ENCODE measurements at places on chromosomes 5 and 9. TPM values are rescaled to one million over a fixed set of nuclear protein-coding genes. Genes with fewer than 3 reads are reported as not detected.

The GDA gene
- 12.3 TPM for total RNA-seq

The AFAP1L1 gene
- 11.6 TPM for total RNA-seq

DNA sequence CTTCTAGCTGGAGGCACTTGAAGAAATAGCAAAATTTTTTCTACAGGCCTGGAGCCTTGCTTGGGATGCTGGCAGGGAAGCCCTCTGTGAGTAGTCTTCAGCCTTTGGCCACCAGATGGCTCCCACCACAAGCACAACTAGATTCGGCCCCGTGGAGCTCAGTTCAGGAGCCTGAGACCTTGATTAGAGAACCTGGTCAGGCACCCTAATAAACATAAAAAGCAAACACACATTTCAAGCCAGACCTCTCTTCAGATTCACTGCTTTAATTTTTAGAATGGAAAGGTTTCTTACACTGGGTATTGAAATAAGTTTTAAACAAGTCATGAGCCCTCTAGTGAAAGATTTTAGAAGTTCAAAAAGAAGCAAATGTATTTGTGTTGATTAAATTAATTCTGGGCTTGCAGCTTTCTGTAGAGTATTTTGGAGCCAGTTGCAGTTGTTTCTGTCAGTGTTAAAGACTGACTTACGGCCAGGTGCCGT lies 41.4 kb downstream of the GLRX start:
- peak; percentile 51 for DNase-seq

The FREM1 gene
- total RNA-seq, result 57.7 TPM

- DNase-seq, result no peak
Measured at GRCh38 chr9:121363622-121363961, 6.5 kb downstream of the STOM start.

The S1PR3 gene
- 7.5 TPM for total RNA-seq

GRCh38 chr9:138064547-138064946 lies 187.0 kb downstream of the CACNA1B start:
- DNase-seq, result no peak

- DNase-seq, result no peak
Measured at GRCh38 chr5:134128648-134128995, 14.1 kb downstream of the TCF7 start.

The PLPP7 gene
- total RNA-seq, result 5.8 TPM

The SNX2 gene
- total RNA-seq, result 72.7 TPM

The RRAGA gene
- total RNA-seq, result 57.5 TPM

The KLHL9 gene
- total RNA-seq, result 31.7 TPM

GRCh38 chr9:70561786-70562395 lies 147.4 kb upstream of the KLF9 start:
- no peak for DNase-seq

The ZNF454 gene
- total RNA-seq, result 0.26 TPM

The BAAT gene
- 0.16 TPM for total RNA-seq

GRCh38 chr5:43802119-43802518 lies 199.1 kb downstream of the NNT start:
- no peak for DNase-seq

The ARID3C gene
- not detected for total RNA-seq

The PFN3 gene
- total RNA-seq, result not detected

The TNC gene
- 0.30 TPM for total RNA-seq

DNA sequence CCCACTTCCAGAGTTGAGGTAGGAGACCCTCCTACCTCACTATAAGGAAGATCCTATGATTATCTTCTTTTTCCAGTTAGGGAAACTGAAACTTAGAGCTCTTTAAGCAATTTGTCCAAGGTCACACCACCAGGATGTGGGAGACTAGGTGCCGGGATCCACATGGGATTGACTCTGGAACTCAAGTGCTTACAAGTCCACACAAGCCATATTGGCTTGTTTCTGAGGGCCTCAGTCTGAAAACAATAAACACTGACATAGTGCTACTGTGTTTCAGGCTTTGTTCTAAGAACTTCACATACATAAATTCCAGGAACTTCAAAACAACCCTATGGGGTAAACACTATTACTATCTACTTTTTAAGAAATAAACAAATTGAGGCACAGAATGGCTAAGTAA lies 481.3 kb downstream of the ZSWIM6 start:
- DNase-seq, result no peak

DNA sequence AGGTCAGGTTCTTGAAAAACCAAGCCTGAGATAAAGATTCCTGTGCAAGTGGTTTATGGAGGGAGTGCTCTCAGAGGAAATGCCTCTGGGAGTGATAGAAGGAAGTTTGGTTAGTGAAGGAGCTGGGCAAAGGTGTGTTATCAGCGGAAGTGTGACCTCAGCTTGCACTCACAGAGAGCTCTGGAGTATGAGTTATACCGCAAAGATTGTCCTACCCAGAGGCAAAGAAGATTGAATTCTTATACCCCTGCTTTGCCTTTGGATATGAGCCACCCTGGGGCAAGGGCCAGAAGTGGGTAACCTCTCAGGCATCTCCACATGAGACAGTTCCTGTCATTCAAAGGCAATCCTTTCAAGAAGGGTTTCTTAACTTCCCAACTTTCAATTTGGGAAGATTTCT lies 145.6 kb downstream of the MUSK start:
- DNase-seq, result no peak

DNA sequence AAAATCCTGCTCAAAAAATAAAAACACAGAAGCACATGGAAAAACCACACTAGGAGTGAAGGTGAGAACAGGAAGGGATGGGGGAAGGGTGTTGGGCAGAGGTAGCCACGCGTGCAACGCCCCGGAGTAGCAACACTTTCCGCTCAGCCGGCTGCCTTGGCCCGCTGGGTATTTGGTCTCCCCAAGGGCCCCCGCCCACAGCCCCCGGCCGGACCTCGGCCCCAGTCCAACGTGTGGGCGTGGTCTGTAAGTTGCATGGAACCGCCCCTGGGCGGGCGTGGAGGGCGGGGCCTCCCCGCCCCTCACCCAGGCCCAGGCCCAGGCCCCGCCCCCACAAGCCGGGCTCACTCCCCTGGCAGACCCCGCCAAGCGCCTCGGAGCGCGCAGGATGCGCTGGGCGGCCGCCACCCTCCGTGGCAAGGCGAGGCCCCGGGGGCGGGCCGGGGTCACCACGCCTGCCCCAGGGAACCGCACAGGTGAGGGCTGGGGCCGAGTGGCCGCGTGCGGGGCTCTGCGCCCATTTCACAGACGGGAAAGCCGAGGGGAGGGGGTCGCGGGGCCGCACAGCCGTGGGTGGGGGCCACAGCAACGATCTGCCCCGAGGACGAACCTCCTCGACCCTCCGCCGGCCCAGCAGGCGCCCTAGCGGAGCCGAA lies at the start of gene SUSD3:
TSS of gene SUSD3 (plus strand) at position 347 of the 656 bp plus-strand sequence. CDS start at position 389, 42 bp downstream.
- DNase-seq, result peak; percentile 42

The GBGT1 gene
- 12.9 TPM for total RNA-seq

DNA sequence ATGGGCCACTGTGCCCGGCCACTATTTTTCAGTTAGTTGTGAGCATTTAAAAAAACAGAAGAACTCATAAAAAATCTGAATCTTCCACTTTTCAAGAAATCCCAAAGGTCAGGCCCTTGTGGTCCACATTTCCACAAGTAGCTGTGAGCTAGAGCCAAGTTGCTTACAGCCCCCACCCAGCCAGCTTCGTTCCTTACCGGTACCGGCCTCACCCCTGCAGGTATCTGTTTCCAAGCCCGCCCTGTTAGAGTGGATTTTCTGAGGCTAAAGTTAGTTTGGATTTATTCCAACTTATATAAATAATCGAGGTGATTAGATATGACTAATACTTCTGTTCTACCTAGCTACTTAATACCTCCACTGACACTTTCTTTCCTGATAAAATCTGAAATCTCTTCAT lies 81.0 kb downstream of the F2RL2 start:
- no peak for DNase-seq

GRCh38 chr5:158436271-158437065 lies 577.5 kb upstream of the CLINT1 start:
- no peak for DNase-seq

GRCh38 chr5:169354263-169354662 lies 53.3 kb upstream of the SLIT3 start:
- no peak for DNase-seq

The FOXD4L5 gene
- 0.34 TPM for total RNA-seq

GRCh38 chr5:124398460-124398859 lies 348.0 kb downstream of the ZNF608 start:
- no peak for DNase-seq

GRCh38 chr5:133245191-133246052 lies 193.6 kb downstream of the HSPA4 start:
- no peak for DNase-seq

The OLFM1 gene
- total RNA-seq, result 23.3 TPM

- no peak for DNase-seq
Measured at GRCh38 chr9:14687042-14687719, 6.1 kb downstream of the ZDHHC21 start.

- no peak for DNase-seq
Measured at GRCh38 chr5:73770172-73771025, 144.4 kb downstream of the ARHGEF28 start.

The INPP5E gene
- 29.6 TPM for total RNA-seq

DNA sequence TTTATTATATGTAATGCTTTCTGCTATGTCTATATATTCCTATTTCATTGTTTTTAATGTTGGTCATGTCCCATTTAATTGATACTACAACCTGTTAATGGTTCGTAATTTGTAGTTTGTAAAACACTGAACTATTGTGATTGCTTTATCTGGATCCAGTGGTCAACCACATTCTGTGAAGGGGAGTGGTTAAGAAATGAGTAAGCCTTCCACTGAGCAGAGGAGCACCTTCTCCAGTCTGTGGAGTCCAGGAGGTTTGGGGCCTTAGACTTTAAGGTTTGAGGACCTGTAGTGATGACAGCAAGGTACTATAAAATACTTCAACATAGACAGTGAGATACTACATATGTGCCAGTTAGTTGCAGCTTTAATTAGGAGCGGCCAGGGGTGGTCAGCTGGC lies 67.7 kb upstream of the RAD23B start:
- DNase-seq, result no peak

The TNFSF15 gene
- not detected for total RNA-seq

- DNase-seq, result no peak
Measured at GRCh38 chr5:73783828-73784227, 157.8 kb downstream of the ARHGEF28 start.

The SLC25A46 gene
- total RNA-seq, result 34.2 TPM

The PCDHGB4 gene
- total RNA-seq, result 5.3 TPM

The WDR31 gene
- 3.5 TPM for total RNA-seq

GRCh38 chr5:125083981-125084380 lies 337.5 kb upstream of the ZNF608 start:
- DNase-seq, result no peak

The PTPRD gene
- total RNA-seq, result 139 TPM

GRCh38 chr5:54516051-54516655 lies 1.4 kb upstream of the SNX18 start:
- no peak for DNase-seq

Measured in neural crest cell (in vitro differentiated cells).